Activated gamma-delta T cell treated with anti-CD3 and anti-CD28 coated beads, Interleukin-2, amount 50 U/mL, for 16 hours (primary cell): ENCODE measurements at places on chromosomes 1 and 21.

DNA sequence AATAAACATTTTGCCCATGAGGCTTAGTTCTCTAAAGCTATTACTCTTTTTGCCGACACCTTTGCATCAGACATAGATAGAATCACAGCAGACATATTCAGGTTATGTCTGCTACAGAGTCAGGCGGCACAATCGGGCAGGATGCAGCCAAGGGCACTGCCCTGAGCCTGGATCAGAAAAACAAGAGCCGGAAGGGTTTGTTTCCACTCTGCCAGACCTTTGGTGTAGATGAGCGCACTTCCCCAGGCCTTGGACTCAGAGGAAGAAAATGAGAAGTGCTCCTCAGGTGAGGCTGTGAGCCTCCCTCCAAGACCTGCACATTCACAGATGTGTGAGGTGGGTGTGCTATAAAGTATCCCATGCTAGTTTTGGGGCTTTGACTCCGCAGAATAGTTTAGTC, 43.7 kb downstream of the GNG12 start:
- DNase-seq, result no peak

DNA sequence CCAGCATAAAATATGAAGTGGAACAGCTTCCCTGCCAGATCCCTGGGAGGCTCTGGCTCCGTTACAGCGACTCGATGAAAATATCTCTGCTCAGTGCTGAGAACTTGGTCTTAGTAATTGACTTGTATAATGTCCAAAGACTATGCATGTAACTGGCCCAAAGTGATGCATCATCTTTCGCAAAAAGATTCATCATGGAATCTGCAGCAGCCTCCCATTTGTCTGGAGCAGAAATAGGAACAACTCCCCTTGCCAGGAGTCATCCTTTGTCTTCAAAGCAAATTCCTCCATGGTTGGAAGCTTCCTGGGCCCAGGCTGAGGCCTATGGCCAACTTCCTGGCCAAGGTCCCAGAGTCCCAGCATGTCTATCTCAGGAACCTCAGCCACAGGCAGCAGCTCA, 16.9 kb upstream of the SLC6A17 start:
- DNase-seq, result no peak

- no peak for DNase-seq
Observed at GRCh38 chr1:232699814-232700213, 69.9 kb upstream of the SIPA1L2 start.

DNA sequence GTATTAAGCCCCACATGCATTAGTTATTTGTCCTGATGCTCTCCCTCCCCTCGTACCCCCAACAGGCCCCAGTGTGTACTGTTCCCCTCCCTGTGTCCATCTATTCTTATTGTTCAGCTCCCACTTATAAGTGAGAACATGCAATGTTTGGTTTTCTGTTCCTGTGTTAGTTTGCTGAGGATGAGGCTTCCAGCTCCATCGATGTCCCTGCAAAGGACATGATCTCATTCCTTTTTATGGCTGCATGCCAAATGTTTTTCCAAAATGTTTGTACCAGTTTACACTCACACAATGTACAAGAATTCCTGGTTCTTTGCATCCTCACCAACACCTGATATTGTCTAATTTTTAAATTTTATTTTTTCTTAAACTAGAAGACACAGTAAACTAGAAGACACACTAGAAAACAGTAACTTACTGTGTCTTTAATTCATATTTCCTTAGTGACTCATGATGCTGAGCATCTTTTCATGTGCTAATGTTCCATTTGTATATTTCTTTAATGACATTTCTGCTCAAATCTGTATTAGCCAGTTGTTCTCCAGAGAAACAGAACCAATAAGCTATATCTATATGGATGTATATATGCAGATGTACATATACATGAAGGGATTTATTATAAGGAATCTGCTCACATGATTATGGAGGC, 19.4 kb upstream of the USP1 start:
- DNase-seq, result no peak

DNA sequence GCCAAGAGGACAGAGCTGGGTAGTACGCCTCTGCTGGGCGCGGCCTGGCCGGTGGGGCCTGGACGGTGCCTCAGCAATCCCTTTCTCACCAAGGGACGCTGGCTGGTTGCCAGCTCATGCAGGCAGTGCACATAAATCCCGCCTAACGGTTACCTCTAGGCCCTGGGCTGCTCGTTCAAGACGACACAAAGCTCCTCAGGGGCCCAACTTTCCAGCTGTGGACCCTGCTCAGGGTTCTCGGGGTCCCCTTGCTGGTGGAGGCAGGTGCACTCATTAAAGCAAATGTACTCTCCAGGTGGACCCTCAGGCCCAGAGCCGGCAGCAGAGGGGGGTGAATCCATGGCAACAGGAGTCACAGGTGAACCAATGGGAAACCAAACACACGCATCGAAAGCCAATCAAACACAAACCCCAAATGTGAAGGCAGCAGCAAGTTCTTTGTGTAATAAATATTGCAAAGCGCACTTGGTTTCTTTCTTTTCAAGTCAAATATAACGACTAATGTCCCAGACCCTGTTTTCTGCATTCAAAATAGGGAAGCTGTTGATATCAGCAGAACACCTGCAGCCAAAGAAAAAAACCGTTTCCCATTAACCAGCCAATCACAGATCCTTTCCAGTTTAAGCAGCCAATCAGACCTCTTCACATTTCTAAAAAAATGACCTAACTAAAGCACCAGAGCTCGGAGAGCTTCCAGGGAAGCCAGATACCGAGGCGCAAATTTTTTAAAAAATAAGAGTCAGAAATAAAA, 26.1 kb upstream of the CLSTN1 start:
- no peak for DNase-seq
